Midbrain (tissue), 1 donor: ENCODE measurements at places on chromosomes 12 and 14.

GRCh38 chr12:86727160-86727559, 471.0 kb upstream of the MGAT4C start:
- no peak for DNase-seq

- DNase-seq: no peak
These were observed 213.5 kb upstream of the SLC38A2 start for GRCh38 chr12:46585854-46586621.

DNA sequence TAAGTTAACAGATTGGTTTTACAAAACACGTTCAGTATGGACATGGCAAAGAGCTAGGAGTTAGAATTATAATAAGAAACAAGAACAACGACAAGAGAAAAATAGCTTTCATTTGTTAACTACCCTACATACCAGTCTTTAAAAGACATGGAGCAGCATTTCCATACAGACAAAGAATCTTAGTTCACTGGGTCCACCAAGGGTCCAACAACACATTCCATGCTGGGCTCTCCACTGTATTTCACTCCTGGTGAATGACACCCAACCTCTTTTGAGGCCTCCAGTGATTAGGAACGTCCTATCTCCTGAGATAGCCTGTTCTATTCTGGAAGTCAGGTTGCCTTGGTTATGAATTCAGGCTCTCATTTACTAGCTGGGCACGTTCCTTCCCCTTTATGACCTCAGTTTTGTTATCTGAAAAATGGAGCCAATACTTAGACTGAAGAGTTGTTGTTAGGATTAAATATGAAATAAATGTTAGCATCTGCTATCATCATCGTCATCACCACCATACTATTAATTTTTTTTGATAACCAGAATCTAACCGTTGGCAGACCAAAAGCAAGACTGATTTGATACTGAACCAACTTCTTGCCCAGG, 37.7 kb downstream of the C12orf75 start:
- no peak for DNase-seq

- no peak for DNase-seq
These were observed 26.3 kb downstream of the ANAPC5 start for GRCh38 chr12:121325922-121326396.

GRCh38 chr12:94272280-94272679, 123.9 kb downstream of the PLXNC1 start:
- no peak for DNase-seq

- DNase-seq: no peak
These were observed 22.1 kb upstream of the CLEC14A start for GRCh38 chr14:38278035-38278434.

DNA sequence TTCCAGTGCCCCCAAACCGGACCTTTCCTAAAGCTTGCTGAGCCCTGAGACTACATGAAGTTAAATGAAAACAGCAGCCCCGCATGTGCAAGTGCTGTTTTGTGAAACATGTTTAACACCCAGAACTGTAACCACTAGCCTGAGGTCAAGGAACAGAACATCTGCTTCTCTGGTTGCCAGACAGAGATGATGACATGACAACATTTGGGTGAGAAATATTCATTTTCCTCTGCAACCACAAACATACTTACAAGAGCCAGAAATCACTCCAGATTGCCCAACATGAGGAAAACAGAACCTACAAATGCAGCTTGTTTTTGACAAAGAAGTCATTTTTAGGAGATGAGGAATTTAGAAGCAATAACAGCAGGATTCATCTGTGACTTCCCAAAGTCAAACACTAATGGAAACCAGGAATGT, 110.4 kb downstream of the BCAT1 start:
- no peak for DNase-seq

DNA sequence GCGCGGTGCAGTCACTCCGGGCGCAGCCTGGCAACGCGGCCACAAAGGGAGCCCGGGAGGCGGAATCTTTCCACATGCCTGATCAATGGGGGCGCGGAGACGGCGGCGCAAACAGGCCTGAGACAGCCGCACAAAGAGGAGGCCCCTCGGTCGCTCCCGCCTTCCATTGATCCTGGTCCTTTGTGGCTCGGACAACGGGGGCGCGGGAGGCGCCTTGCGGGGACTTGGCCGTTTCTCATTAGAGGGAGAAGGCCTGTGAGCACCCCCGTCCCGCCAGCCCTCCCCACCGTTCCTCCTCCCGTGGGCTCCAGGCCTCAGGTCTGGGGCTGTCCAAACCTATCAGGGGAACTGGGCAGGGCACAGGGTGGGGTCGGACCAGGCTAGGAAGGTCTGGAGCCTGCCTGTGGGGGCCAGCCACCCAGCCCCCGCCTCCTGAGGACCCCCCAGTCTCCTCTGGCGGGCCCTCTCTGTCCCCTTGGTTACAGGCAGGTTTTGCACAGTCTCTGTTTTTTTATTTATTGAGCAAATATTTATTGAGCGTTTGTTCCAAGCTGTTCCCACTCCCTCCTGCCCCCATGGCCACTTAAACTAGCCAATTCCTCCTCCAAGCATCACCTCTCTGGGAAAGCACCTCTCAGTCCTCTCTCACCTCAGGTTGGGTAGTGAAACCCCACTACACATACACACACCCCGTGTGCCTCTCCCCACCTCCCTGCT, 29.0 kb upstream of the MSI1 start:
- peak; percentile 29 for DNase-seq

DNA sequence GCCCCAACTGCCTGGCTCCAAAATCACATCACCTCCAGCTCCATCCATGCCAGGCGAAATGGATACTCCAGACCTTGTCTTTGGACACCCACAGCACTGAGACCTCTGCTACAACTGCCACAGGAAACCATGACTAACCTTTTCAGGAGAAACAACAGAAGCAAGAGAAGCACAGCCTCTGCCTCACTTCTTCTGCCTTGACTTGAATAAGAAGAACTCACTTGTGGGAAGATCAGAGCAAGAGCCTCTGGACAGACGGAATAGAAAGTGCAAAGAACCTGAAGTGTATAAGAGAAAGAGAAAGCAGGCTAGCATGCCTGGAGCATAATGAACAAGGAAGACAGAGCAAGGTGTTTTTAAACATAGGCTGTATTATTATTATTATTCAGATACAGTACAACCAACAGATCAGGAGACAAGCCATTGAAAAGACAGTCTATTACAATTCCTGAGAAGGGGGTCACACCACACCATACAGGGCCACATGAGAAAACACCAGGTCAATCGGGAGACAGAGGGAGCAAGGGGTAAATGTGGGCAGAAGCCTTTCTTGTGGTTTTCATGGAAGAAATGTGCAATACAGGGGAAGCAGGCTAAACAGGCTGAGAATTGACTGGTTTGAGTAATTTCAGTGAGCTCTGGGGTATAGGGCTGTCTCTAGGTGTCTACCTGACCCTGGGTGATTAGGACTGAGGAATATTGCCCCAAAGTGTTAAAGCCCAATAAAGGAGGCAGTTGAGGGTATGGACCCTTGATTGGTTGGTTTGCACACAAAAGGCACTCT, 7.4 kb upstream of the OR10P1 start:
- DNase-seq: no peak

DNA sequence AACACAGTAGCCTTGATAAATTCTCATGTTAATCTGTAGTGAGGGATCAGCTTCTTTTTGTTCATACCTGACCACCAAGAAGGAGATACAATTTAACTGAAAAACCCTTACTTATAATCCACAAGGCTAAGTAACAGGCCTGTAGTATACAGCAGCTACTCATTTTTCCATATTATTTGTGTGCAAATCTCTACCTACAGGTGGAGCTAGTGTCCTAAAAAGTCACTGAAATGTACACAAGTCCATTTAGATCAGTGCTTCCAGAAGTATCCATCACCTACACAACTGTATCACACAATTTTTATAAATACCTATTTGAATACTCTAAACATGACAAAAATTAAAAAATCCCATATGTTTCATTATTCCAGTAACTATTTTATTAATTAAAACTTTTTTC, 173.2 kb downstream of the SLC35F4 start:
- no peak for DNase-seq

DNA sequence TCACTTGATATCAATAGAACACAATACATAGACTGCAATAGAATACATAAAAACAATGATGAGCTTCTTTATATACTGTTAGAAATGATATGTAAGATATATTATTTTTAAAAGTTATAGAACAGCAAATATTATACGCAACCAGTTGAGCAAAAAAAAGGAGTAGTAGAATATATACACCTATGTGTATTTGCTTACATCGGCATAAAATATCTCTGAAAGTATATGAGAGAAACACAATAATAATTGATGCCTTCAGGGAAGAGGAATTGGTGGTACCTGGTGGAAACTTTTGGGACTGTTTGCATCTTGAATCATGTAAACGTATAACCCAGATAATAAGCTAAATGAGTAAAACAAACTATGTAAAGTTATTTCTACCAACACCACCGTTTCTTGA, 418.4 kb upstream of the DCN start:
- no peak for DNase-seq

DNA sequence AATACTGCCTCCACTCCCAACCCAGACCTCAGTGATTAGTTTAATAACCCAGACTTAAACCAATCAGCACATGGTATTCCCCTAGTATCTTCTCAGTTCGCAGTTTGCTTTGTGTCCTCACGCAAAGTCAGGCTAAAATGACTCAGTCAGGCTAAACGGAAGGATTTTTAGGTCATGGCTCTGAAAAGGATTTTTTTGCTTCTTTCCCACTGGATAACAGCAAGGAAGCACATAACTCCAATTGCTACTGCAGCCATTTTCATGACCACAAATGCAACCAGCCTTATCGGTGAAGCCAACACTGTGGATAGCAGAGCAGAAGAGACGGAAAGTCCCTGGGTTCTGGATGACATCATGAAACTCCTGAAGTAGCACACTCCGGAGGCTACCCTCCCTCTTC, 67.7 kb downstream of the ZC3H14 start:
- DNase-seq: no peak

DNA sequence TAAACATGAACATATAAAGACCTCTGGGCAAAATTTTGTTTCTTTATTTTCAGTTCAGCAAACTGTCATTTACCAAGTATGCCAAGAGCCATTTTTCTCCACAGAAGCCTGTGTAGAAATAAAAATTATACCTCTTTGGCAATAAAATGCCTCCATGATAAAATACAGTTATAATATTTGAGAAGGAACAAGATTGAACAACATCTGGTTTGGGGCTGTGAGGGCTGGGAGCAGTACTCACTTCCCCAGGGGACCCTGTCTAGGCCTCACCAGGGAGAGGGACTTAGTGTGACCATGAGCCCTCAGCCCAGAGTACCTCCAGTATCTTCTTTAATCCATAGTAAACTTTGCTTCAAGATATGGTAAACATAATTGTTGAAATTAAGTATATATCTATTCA, 65.1 kb downstream of the DAAM1 start:
- no peak for DNase-seq

DNA sequence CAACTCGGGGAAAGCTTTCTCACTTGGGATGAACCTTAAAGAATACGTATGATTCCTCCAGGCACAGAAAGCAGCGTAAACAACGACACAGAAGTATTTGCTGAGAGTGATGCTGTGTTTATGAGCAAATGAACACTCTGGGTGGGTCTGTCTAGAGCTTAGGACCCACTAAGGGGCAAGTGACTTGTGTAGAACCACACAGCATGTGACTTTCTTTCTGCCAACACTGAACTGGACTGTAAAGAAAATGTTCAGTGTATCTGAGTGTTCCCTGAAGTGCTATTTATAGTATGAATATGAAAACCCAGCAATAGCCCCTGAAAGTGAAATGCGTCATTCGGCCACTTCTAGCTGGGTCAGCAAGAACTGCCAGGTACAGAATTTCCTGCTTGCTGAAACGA, 78.5 kb downstream of the ST8SIA1 start:
- DNase-seq: peak; percentile 31

GRCh38 chr14:103716899-103717411, 1.3 kb downstream of the ZFYVE21 start:
- DNase-seq: no peak

GRCh38 chr14:32620724-32621123, 291.6 kb downstream of the AKAP6 start:
- no peak for DNase-seq

DNA sequence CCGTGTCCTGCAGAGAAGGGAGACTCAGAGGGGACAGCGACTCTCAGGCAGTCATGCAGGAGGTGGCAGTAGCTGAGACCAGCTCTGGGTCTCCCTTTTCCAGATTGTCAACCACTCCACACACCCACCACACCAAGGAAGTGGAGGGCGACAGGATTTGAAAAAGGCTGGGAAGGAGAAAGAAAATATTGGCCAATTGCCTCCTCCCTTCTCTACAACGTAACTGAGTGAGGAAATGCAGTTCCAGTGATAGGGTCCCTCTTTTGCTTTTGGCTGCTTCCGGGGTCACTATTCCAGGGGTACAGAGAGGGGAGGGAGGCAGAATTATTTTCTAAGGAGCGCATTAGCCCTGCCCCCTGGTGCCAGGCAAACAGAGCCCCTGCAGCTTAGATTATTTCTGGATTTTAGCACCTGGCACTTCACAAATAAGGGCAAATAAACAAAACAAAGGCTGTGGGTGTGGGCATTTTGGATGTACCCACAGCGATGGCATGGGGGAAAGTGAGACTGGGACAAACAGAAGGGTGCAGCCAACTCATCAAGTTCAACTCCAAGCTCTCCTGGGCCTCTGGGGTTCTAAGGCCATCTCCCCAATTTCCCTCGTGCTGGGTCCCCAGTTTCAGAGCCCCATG, 20.4 kb downstream of the ASB2 start:
- no peak for DNase-seq
